ENCODE measurements at places on chromosomes 11 and 22.

- DNase-seq: no peak
Measured at GRCh38 chr11:12528487-12528886, 145.7 kb upstream of the TEAD1 start.

DNA sequence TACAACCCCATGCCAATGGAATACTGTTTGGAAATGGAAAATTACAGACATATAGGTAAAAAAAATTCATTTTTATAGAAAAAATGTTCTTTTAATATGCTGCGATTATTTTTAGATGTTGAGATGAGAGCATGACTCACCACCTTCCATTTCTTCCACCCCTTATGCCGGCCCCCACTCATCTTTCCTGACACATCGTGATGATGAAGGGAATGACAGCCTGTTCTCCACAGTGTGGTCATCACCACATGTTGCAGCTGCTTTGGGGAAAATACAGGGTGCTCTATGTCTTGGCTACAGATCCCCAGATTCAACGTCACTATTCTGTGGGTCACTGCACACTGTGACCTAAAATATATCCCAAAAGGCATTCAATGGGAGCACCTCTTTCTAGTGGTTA, 916.2 kb downstream of the METTL15 start:
- no peak for DNase-seq

DNA sequence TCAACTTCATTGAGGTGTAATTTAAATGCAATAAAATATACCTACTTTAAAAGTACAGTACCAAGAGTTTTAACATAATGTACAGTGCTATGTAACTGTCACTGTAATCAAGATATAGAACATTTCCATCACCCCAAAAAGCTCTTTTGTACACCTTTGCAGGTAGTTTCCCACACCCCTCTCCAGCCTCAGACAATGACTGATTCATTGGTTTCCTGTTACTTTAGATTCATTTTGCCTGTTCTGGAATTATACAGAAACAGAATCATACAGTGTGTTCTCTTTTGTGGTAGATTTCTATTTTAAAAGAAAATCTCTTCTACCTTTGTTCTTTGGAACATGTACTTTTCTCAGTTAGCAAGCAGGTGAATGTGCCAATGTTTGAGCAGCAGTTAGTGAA, 38.2 kb downstream of the SHISA8 start:
- DNase-seq: no peak

GRCh38 chr11:120137187-120137610, 714 bp downstream of the TRIM29 start:
- DNase-seq: peak; percentile 42

- DNase-seq: peak; percentile 65
Measured at GRCh38 chr11:60563553-60564235, 48.5 kb downstream of the MS4A13 start.

GRCh38 chr11:130269326-130269943, 45.3 kb downstream of the ZBTB44 start:
- no peak for DNase-seq

DNA sequence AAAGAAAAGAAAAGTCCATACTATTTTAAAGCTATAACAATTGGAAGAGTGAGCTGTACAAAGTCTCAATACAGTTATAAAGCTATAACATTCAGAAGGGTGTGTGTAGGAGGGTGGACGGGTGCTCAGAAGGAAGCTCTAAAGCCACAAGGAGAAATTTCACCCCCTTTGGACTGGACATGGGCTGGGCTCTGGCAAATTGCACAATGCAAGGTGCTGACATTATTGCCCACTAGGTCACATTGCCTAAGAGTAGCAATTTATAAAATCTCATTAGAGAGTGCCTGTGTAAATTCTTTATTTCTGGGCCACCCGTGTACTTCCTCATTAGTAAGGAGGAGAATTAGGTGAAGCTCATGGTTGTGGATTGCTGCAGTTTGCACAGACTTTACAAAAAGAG, 5.7 kb upstream of the APOBEC3A start:
- DNase-seq: no peak

GRCh38 chr22:45483918-45484499, 18.7 kb upstream of the FBLN1 start:
- DNase-seq: no peak

GRCh38 chr11:38156495-38157146, 1558.6 kb upstream of the RAG2 start:
- DNase-seq: no peak

DNA sequence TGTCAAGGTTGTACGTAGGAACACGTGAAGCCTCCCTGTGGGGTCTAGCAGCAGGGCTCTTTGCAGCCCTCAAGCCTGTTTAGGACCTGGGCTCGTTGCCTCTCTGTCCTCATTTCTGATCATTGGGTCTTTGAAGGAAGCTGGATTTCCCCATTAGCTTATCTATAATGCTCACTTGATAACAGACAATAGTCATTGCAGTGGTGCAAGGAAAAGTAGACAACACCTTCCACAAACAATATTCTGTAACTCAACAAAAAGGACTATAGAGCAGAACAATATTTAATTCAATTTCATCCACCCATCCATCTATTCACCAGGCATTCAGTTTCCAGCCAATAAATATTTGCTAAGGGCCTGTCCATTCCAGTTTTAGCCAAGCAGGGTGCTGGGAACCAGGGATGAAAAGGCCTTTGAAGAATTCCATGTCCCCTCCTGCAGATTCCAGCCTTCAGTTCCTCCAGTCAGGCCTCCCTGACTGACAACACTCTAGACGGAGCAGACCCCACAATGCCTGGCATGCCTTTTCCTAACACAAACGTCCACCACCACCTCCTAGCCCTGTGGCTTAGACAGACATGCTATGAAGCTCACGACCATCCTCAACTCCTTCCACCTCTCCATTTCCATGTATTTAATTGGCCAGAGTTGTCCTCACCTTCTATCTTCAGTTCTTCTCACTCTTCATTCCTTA, 12.7 kb upstream of the POLD3 start:
- DNase-seq: peak; percentile 76

GRCh38 chr11:61049063-61049377, 53.3 kb upstream of the CD5 start:
- no peak for DNase-seq

- peak; percentile 64 for DNase-seq
Measured at GRCh38 chr11:84890676-84891075, 736.5 kb downstream of the DLG2 start.

GRCh38 chr22:25228822-25229221, 9.4 kb downstream of the CRYBB2 start:
- DNase-seq: no peak

GRCh38 chr22:28882878-28883656, at the start of gene ZNRF3:
TSS of gene ZNRF3 (plus strand) at chr22:28883572. CDS start at chr22:28883767, 195 bp downstream.
- DNase-seq: peak; percentile 95

- DNase-seq: peak; percentile 47
Measured at GRCh38 chr11:1223346-1224110, 662 bp downstream of the MUC5B start.

GRCh38 chr22:49739138-49739537, 88.5 kb downstream of the BRD1 start:
- DNase-seq: no peak

GRCh38 chr11:125320347-125321076, 156.0 kb downstream of the PKNOX2 start:
- no peak for DNase-seq

- DNase-seq: no peak
Measured at GRCh38 chr22:37893583-37893983, 12.5 kb upstream of the MICALL1 start.

- DNase-seq: no peak
Measured at GRCh38 chr11:7671347-7672215, 1.7 kb downstream of the CYB5R2 start.

DNA sequence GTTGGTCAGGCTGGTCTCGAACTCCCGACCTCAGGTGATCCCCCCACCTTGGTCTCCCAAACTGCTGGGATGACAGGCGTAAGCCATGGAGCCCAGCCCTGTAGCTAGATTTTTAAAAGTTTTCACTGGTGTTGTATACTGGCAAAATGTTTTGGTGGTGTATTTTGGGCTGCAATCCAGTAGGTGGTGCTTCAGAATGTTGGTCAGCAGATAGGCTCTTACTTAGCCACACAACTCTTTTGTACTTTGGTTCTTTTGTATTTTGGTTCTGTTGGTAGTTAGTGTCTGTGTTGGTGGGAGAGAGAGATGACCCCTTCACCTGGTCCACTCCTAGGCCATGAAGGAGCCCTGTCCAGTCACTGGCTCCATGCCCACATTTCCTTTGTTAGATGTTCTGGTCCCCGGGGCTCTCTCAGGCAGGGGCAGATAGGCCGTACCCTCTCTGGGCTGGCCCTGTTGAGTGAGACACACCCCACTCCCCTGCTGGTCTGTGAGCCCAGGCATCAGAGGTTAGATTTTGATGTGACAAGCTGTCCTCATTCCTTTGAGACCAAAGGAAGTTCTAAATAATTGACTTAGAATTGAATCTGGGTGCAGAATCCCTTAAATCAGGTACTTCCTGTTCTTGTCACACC, 123.8 kb downstream of the DDX10 start:
- peak; percentile 59 for DNase-seq

- no peak for DNase-seq
Measured at GRCh38 chr11:80838153-80838552, 1397.3 kb upstream of the TENM4 start.
